ENCODE measurements at places on chromosomes 2 and 18.

- no peak for DNase-seq
Measured at GRCh38 chr18:23776306-23776705, 87.1 kb downstream of the LAMA3 start.

DNA sequence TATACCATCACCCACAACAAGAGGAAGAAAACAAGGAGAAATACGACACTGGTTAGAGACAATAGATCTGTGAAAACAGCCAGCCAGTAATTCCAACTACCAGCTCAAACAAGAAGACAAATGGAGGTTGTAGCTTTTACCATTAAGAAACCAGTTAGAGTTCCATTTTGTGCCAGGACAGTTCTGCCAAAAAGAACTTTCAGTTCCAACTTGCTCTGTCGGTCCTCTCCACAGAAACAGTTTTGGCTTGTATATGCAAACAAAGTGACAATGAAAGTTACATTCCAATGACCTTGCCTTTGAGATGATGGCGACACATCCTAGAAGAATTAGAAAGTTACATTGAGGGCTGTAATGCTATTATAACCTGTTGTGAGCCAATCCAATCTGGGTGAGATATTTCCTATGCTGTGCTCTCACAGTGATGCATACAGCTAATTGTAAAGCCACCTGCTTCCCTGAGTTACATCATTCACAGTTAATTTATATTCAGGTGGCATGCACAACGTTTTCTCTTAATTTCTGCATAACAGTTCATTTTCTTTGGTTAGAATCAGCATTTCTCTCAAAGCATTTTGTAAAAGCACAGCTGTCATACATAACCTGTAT lies 1378.4 kb upstream of the PIK3C3 start:
- DNase-seq = no peak

DNA sequence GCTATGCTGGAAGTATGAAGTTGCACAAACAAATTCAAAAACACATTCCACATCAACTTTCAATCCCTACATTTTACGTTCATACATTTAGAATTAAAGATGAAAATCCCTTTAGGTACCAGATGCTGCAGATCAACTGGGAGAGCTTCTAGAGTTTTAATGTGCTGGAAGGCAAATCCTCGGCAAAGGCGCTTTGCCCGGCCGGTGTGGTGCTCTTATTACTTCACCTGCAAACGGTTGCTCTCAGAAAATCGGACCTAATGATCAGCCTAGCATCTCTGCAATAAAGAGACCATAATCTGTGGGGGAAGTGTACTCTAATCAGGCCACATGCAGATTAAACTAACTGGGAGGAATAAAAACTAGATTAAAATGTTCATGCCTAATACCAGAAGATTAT lies 513.8 kb downstream of the ZEB2 start:
- DNase-seq = no peak

GRCh38 chr2:63048367-63049171 lies 2.1 kb upstream of the OTX1 start:
- no peak for DNase-seq

DNA sequence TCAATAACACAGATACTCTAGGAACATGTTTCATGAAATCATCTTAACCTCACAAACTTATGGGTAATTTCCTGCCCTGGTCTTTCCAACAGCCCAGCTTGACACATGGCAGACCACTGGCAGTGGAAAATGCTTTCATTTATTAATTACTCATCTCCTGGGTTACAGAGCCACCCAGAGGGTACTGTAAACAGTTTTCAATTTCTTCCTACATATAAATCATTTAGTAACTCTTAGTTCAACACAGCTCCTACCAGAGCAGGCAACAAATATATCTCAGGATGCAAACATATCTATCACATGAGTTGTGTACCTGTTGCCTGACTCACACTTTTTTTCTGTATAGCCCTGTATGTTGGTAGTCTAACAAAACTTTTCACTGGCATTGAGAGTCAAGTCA lies 99.2 kb upstream of the VRK2 start:
- no peak for DNase-seq

- DNase-seq = no peak
Measured at GRCh38 chr2:121242175-121242875, 42.7 kb downstream of the TFCP2L1 start.

GRCh38 chr2:180494286-180494685 lies 486.1 kb upstream of the UBE2E3 start:
- no peak for DNase-seq

- DNase-seq = no peak
Measured at GRCh38 chr2:154375579-154375931, 322.9 kb upstream of the KCNJ3 start.

- DNase-seq = no peak
Measured at GRCh38 chr2:234714711-234715110, 217.8 kb upstream of the ARL4C start.

GRCh38 chr2:154484338-154485099 lies 214.0 kb upstream of the KCNJ3 start:
- DNase-seq = peak; percentile 46

DNA sequence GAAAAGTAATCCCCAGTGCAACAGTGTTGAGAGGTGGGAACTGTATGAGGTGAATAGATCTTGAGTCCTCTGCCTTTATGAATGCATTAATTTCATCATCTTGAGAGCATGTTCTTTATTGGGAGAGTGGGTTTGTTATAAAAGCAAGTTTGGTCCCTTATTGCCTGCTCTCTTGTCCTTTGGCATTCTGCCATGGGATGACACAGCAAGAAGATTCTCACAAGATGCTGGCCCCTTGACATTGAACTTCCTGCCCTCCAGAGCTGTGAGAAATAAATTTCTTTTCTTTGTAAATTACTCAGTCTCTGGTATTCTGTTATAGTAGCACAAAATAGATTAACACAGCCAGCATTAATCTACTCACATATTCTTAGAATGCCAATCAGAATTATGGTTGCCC lies 108.6 kb downstream of the EHBP1 start:
- no peak for DNase-seq

- DNase-seq = no peak
Measured at GRCh38 chr2:7609974-7610373, 692.8 kb downstream of the RNF144A start.

DNA sequence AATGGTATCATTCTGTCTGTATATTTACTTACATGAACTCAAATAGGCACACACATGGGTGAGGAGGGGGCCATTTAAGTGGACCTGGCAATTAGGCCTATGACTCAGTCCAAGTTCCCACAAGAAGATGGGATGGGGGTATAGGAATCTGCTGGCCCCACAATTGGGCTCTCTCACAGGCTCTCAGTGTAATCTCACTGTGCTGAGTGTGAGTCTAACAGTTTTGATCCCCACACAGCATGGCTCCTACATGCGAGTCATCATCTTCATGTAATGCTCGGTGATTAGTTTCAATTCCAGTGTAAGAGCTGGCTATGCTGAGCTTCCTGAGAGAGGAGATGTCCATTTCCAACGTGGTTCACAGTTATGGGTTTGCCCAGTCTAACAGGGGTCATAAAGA lies 114.0 kb downstream of the GATA6 start:
- no peak for DNase-seq

DNA sequence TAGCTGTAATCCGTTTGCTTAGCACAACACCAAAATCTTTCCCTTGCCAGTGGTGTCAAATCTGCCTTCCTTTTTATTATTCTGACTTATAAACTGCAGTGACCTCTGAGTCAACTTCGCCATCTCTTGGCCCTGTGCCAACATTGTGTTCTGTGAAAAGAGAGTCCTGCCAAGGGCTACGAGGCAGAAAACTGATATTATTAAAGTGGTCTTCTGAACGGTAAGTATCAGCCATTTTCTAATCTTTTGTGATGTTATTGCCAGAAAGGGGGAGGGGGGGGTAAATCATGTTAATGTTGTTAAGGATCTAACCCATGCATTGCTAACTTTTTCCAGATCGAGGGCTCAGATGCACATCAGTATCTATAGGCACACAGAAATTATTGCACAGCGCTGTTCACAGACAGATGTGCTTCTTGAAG lies 121.5 kb upstream of the LTBP1 start:
- no peak for DNase-seq

DNA sequence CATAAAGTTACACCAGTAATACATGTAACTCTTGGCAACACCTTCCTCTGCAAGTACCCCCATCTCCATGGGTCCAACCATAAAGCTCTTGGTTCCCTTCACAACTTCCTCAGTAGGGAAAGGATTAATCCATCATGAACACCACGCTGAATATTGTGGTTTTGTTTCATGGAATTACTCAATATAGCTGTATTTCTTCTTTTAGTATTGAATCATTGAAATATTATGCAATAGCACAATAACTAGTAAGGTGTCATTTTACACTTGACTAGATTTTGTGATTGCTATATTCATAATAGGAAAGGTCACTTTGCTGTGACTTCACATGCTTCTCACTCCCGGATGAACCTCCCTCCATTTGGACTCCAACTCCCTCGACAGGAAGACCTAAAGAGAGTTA lies 29.7 kb upstream of the PID1 start:
- no peak for DNase-seq

GRCh38 chr2:240902615-240903041 lies 3.5 kb upstream of the CROCC2 start:
- DNase-seq = no peak

DNA sequence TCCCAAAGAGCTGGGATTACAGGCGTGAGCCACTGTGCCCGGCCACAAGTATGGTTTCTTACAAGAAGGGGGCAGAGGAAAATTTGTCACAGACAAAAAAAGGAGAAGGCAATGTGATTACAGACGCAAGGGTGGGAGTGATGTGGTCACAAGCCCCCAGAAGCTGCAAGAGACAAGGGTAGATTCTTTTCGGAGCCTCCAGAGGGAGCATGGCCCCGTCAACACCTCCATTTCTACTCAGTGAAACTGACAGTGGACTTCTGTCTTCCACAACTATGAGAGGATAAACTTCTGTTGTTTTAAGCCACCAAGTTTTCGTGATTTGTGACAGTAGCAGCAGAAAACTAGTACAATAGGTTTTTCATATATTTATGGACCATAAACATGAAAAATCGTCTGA lies 2.1 kb upstream of the TCF7L1 start:
- DNase-seq = no peak

DNA sequence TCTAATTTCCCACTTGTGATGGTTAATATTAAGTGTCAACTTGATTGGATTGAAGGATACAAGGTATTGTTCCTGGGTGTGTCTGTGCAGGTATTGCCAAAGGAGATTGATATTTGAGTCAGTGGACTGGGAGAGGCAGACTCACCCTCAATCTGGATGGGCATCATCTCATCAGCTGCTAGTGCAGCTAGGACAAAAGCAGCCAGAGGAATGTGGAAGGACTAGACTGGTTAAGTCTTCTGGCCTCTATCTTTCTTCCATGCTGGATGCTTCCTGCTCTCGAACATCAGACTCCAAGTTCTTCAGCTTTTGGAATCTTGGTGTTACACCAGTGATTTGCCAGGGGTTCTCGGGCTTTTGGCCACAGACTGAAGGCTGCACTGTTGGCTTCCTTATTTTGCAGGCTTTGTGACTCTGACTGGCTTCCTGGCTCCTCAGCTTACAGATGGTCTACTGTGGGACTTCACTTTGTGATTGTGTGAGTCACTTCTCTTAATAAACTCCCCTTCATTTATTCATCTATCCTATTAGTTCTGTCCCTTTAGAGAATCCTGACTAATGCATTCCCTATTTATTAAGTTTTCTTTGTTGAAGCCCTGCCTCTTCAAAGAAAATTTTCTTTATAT lies 1087.5 kb upstream of the NXPH2 start:
- no peak for DNase-seq

DNA sequence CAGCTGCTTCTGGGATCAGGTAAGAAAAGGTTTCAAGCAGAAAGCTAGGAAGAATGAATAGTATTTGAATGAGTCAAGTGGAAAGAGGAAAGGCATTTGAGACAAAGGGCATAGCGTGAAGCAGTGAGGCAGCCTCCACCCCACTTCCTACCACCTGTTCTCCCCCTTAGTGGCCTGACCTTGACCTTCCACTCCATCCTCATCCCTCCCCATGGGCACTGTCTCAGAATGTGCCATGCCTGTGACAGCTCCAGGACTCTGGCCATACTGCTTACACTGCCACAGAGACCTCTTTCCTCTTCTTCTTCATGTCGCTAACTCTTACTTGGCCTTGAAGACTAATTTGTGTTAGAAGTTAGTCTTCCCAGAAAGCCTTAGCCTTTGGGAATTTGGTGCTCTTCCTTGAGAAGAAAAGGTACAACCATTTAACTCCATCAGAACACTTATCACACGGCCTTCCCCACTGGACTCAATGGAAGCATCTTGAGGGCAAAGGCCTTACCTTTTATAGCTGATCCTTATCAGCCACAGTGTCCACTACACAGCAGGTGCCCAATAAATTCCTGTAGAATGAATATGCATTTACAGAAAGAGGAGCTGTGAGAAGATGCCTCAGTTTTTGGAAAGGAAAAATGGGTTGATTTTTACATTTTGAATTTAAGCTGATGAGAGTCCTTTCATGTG lies 15.2 kb upstream of the NOSTRIN start:
- no peak for DNase-seq

- no peak for DNase-seq
Measured at GRCh38 chr2:121136323-121136722, 148.7 kb downstream of the TFCP2L1 start.

- DNase-seq = no peak
Measured at GRCh38 chr2:60285626-60286316, 267.7 kb downstream of the BCL11A start.

DNA sequence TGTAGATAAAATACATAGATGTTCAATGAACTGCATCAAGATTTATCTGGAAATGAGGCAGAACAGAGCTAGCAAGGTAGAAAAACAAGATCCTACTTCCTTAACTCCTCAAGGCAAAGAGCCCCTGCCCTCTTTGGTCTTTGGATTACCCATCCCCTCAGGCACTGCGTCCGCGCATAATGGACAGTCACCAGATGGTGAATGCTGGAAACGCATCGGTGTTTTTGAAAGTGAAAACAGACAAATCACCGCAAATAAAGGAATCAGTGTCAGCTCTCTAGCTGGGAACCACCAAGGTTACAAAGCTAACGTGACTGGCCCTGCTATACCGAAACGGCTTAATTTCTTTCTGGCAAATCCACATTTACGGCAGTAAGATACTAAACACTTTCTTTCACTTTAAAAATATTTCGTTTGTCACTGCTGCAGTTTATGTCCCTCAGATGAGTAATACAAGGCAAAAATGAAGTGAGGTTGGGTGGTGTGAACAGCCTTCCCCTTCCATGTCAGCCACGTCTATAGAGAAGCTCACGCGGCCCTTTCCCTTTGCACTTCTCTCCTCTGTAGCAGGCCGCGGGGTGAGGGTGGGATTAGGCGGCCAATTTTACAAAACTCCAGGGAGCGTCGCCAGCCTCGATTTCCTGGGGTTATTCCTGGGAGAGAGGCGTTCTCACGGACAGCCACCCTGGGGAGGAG lies 627 bp upstream of the GALR1 start:
- no peak for DNase-seq

- DNase-seq = no peak
Measured at GRCh38 chr2:151973013-151973900, 125.6 kb downstream of the CACNB4 start.

Data from NCI-H1048 (cell line).